ENCODE measurements at places on chromosomes 4 and X. TPM values are rescaled to one million over a fixed set of nuclear protein-coding genes. Genes with fewer than 3 reads are reported as not detected.

The IDUA gene
- total RNA-seq: 0.32 TPM

DNA sequence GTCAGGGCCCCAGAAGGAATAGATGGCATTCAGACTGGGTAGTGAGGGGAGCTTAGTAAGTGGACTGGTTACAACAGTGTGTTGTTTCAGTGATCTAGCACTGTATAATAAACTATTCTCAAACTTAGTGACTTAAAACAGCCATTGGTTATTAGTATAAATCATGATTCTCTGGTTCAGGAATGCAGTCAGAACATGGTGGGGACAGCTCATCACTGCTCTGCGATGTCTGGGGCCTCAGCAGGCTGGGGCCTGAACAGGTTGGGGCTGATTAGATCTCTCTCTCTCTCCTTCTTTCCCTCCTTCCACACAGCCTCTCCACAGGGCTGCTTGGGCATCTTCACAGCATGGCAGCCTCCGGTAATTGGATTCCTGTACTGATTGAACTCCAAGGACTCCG is 160.4 kb downstream of the GATB start:
- no peak for DNase-seq
- H3K4me3 ChIP-seq: no peak overlapping the region
- no peak overlapping the region for H3K27ac ChIP-seq
- H3K36me3 ChIP-seq: no peaks in the 10 kb centered on the region
- no peaks in the 10 kb centered on the region for H3K4me1 ChIP-seq
- H3K27me3 ChIP-seq: no peaks in the 10 kb centered on the region

DNA sequence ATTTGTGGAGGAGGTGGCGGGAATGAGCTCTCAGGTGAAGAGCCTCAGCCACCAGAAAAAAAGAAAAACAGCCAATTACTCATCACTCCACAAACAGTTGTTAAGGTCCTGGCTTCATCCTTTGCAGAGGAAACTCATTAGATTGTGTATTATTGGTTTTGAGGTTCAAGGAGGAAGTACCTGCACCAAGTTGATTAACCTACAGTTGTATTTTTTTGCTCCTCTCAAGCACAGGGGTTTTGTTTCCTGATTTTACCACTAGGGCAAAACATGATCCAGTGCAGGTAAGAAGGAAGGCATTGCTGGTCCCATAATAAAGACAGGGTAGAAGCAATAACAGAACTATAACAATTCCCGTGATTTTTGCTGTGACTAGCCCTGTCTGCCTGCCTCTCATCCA is 84.0 kb upstream of the QRFPR start:
- no peaks in the 10 kb centered on the region for H3K27me3 ChIP-seq
- DNase-seq: no peak
- H3K4me1 ChIP-seq: no peaks in the 10 kb centered on the region

GRCh38 chr4:56696056-56696455 is 15.0 kb upstream of the HOPX start:
- no peaks in the 10 kb centered on the region for H3K4me1 ChIP-seq
- H3K27me3 ChIP-seq: 0 out of 3 replicates have a peak, but pooled peaks cover 2% of the 10 kb centered on the region
- no peak for DNase-seq

DNA sequence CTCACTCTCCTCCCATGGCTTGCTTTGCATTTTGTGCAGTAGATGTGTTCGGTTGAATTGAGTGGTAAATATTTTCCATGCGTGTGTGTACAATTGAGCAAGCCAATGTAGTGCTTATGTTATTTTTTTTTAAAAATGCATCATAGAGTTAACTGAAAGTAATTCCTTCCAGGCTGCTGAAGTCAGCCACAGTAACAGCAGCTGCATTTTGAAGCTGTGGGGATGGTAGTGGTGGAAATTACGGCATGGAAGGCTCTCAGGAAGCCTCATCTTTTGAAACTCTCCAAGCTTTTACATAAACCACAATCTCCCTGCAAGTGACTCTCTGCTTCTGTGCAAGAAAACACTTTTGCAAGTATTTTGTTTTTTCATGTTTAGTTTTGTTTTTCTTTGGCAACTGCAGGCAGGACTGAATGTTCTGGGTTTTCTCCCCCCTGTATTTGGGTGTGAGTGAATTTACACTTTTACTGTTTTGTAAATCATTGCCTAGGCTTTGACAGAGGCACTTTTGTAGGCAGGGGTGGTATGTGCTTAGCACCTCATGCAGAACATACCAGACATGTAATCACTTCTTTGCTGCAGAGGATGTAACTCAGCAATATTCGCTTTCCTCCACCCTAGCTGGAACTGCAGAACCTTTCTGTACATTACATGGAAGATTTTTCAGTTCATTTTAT is 56.2 kb downstream of the LRRC66 start:
- no peak for DNase-seq
- H3K4me1 ChIP-seq: peaks cover 8% of the 10 kb centered on the region
- no peak overlapping the region for H3K27ac ChIP-seq
- H3K4me3 ChIP-seq: no peak overlapping the region

DNA sequence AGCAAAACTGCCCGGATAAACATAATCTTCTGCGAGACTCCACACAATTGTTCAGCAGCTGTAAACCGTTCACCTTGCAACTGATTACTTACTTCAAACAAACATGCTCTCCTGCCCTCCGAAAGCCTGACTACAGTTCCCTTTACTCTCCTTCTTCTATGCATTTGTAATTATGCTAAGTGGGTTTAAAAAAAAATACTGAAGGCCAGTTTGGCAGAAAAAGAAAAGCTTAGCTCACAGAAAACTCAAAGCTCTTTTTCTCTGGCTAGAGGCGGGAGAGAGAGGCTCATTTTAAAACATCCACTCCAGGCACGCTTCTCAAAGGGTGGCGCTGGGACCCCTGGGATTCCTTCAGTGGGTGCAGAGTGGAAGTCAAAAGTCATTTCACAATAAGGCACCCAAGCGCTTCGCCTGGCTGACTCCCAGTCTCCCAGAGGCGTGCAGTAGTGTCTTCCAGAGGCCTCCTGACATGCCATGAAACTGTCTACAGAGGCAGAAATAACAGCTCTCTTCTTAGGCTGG is 1.9 kb downstream of the DHRSX start:
- no peaks in the 10 kb centered on the region for H3K27me3 ChIP-seq
- H3K4me3 ChIP-seq: peak overlapping the region; percentile 91
- H3K36me3 ChIP-seq: peaks cover 4% of the 10 kb centered on the region
- peaks cover 55% of the 10 kb centered on the region for H3K4me1 ChIP-seq
- peak; percentile 65 for DNase-seq

The DRD5 gene
- total RNA-seq: not detected

The TIGD4 gene
- 0.49 TPM for total RNA-seq

The FAM53A gene
- total RNA-seq: 0.62 TPM

DNA sequence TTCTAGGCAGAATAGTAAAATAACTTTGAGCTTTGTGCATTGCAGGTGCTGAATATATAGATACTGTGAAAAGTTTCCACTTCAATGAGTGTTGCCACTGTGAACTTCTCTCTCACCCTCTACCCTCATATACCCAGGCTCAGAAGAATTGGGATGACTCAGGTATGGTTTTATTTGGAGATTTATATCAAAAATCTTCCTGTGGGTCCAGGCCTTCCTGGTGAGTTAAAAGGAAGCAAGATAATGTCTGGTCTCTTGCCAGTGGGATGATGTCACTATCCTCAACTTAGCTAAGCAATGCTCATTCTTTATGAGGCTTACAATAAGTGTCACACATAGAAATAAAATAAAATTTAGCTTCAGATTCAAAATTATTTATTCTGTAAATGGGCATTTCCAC is 153.3 kb upstream of the TENT5D start:
- H3K4me1 ChIP-seq: no peaks in the 10 kb centered on the region
- H3K27me3 ChIP-seq: no peaks in the 10 kb centered on the region
- no peak overlapping the region for H3K4me3 ChIP-seq

- H3K27me3 ChIP-seq: no peaks in the 10 kb centered on the region
- H3K4me3 ChIP-seq: no peak overlapping the region
- DNase-seq: no peak
- no peak overlapping the region for H3K27ac ChIP-seq
- no peaks in the 10 kb centered on the region for H3K36me3 ChIP-seq
- peaks cover 9% of the 10 kb centered on the region for H3K4me1 ChIP-seq
Observed at GRCh38 chr4:82491251-82491960, 61.0 kb downstream of the ENOPH1 start.

The SYN1 gene
- not detected for total RNA-seq

The SPACA5 gene
- not detected for total RNA-seq

GRCh38 chr4:156931267-156931666 is 40.3 kb downstream of the PDGFC start:
- DNase-seq: peak; percentile 70
- no peak overlapping the region for H3K4me3 ChIP-seq

The SCML1 gene
- 24.2 TPM for total RNA-seq

GRCh38 chr4:106132045-106132444 is 184.0 kb downstream of the TBCK start:
- no peak overlapping the region for H3K4me3 ChIP-seq
- peaks cover 12% of the 10 kb centered on the region for H3K36me3 ChIP-seq
- DNase-seq: no peak

- DNase-seq: no peak
- H3K4me3 ChIP-seq: no peak overlapping the region
- no peaks in the 10 kb centered on the region for H3K27me3 ChIP-seq
- no peaks in the 10 kb centered on the region for H3K36me3 ChIP-seq
- no peak overlapping the region for H3K27ac ChIP-seq
Observed at GRCh38 chr4:167383291-167383690, 149.0 kb upstream of the SPOCK3 start.

The IL13RA2 gene
- not detected for total RNA-seq

The PPP1R2C gene
- not detected for total RNA-seq

- peaks cover 1% of the 10 kb centered on the region for H3K4me1 ChIP-seq
- DNase-seq: no peak
- no peak overlapping the region for H3K4me3 ChIP-seq
- H3K27me3 ChIP-seq: no peaks in the 10 kb centered on the region
- no peaks in the 10 kb centered on the region for H3K36me3 ChIP-seq
Observed at GRCh38 chrX:48626401-48627298, 29.4 kb downstream of the WDR13 start.

The SULT1E1 gene
- total RNA-seq: 3.9 TPM

- H3K27ac ChIP-seq: no peak overlapping the region
- H3K4me1 ChIP-seq: no peaks in the 10 kb centered on the region
- no peak for DNase-seq
- H3K36me3 ChIP-seq: no peaks in the 10 kb centered on the region
- no peaks in the 10 kb centered on the region for H3K27me3 ChIP-seq
Observed at GRCh38 chrX:140157611-140158010, 192.3 kb upstream of the CXorf66 start.

GRCh38 chr4:71356924-71357663 is 18.3 kb downstream of the SLC4A4 start:
- H3K36me3 ChIP-seq: no peaks in the 10 kb centered on the region
- H3K4me1 ChIP-seq: no peaks in the 10 kb centered on the region
- no peak for DNase-seq
- H3K27ac ChIP-seq: no peak overlapping the region
- H3K27me3 ChIP-seq: no peaks in the 10 kb centered on the region

DNA sequence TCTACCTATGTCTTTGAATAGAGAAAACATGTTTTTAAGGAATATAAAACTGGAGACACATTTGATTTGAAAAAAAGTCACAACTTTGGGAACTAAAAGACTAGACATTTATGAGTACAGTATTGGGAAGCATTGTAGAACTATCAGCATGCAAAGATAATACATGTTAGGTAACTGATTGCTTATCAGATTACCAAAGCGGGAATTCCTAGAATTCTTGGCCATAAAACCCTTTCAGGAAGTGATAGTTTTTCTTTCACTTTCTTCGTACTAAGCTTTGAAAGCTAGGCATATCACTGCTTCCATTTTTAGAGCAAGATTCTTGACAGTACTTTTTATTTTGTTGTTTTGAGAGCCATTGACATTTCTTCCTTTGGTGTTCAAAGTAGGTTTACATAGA is 646.6 kb upstream of the PITX2 start:
- no peaks in the 10 kb centered on the region for H3K36me3 ChIP-seq
- H3K4me1 ChIP-seq: no peaks in the 10 kb centered on the region
- H3K27me3 ChIP-seq: no peaks in the 10 kb centered on the region
- no peak overlapping the region for H3K4me3 ChIP-seq
- no peak for DNase-seq

GRCh38 chr4:36638273-36638811 is 356.9 kb downstream of the DTHD1 start:
- no peak overlapping the region for H3K27ac ChIP-seq
- no peak overlapping the region for H3K4me3 ChIP-seq
- no peaks in the 10 kb centered on the region for H3K4me1 ChIP-seq
